ENCODE measurements at places on chromosomes 12 and 14.

DNA sequence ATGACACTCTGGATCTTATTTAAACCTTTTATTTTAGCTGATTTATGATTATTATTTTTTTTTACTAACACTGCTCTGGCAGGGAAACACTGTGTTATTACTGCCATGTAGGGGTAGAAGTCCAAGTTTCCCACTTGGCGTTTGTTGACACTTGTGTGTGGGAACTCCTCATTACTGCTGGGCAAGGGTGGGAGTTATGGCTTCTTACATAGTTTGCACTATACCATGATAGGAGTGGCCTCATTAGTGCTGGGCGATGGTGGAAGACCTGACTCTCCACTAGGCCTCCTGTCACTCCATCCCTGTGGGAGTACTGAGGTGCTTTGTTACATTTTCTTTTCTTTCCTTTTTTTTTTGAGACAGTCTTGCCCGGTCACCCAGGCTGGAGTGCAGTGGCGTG lies 83.5 kb downstream of the BRMS1L start:
- no peak for DNase-seq

- DNase-seq = no peak
These were observed 26.6 kb upstream of the KCNC2 start for GRCh38 chr12:75236206-75236605.

GRCh38 chr12:90990611-90991010 lies 14.2 kb downstream of the EPYC start:
- no peak for DNase-seq

DNA sequence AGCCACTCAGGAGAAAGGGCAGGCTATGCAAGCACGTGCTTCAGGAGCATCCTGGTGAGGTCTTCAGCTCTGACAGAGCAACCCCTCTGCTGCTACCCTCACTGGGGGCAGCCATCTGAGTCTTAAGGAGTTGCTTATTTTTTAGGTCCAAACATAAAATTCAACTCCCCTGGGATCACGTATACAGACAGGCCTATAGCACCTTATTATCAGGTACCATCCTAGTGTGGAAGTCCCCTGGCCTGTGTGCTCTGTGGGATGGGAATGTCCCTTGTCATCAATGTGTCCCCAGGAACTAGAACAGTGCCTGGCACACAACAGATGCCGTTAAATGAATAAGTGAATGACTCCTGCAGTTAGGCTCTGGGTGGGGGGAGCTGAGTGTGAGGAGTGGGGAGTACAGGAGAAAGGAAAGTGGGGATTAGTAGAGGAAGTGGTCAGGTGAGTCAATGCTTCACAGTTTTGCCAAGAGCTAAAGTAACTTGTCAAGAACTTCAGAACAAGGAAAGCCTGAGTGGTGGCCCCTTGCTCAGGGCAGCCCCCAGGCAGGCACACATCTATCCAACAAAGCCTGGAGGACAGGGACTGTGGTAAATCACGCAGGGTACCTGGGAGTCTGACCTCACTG lies 33.5 kb downstream of the DAD1 start:
- DNase-seq = peak; percentile 86

DNA sequence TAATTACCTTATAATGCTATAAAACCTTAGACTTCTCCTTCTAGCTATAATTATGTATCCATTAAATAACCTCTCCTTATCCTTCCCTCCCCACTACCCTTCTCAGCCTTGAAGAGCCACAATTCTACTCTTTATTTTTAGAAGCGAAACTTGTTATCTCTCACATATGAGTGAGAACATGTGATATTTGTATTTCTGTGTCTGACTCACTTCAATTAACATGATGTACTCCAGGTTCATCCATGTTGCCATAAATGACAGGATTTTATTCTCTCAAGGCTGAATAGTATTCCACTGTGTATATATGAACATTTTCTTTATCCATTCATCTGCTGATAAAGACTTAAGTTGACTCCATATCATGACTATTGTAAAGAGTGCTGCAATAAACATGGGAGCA lies 485.6 kb downstream of the FLRT2 start:
- no peak for DNase-seq

Measured in activated CD4-positive, alpha-beta T cell treated with anti-CD3 and anti-CD28 coated beads for 36 hours (primary cell).